Stimulated activated CD4-positive, alpha-beta T cell treated with anti-CD3 and anti-CD28 coated beads, Interleukin-15, amount 100 ng/mL, for 1 hour (primary cell): ENCODE measurements at places on chromosomes 5 and 9.
A peak's percentile ranks its signal among the peaks of the same experiment; 100 is the strongest.

DNA sequence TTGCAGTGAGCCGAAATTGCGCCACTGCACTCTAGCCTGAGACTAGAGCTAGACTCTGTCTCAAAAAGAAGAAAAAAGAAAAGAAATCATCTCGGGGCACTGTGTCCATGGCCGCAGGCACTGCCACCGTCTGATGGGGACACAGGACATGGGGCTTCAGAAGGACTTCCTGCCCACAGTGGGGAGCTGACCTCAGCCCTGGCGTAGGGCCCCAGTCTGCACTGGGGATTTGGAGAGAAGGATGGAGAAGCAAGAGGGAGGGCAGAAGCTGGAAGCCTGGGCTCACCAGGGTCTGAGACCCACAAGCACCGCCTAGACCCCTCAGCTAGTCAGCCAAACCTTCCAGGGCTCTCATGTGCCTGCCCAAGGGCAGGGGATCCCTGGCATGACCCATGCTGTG, 4.1 kb upstream of the SARDH start:
- no peak for DNase-seq

DNA sequence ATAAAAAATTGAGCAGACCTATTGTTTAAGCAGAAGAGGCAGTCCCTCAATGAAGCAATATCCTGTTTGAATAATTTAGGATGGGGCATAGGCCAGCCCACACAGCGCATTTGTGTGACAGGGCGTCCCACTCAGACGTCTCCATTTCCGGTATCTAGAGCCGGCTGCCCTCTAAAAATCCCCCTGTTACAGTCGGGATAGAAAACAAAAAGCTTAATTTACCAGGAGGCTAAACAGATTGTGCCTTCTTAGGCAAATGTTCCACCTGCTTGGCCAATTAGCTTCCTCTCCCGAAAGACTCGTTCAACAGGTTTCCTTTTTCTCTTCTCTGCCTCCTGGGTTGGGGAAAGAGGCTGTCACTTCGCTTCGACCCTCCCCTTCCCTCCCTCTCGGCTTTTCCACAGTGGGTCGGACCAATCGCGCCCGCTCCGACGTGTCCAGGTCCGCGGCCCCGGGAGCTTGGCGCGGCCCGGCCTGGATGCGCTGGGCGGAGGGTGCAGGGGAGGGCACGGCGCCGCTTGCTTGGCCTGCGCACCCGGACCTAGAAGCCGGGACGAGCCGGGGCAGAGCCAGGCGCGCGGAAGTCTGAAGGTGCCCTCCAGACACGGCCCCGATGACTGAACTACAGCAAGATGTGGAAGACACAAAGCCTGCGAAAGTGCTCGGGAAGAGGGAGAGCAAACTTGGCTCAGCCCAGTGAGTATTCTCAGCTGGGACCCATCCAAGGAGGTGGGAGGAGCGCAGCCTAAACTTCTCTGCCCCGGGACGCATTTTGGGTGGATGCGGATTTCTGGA, at the start of gene GRAMD2B:
TSS of gene GRAMD2B (plus strand) at position 416 of the 795 bp plus-strand sequence. CDS start at position 614, 198 bp downstream.
- peak; percentile 21 for DNase-seq

GRCh38 chr9:90702441-90702955, 59.9 kb upstream of the DIRAS2 start:
- no peak for DNase-seq

GRCh38 chr9:98640394-98640793, 68.3 kb downstream of the GABBR2 start:
- DNase-seq = no peak

GRCh38 chr5:141560725-141561483, 57.9 kb downstream of the DIAPH1 start:
- no peak for DNase-seq

DNA sequence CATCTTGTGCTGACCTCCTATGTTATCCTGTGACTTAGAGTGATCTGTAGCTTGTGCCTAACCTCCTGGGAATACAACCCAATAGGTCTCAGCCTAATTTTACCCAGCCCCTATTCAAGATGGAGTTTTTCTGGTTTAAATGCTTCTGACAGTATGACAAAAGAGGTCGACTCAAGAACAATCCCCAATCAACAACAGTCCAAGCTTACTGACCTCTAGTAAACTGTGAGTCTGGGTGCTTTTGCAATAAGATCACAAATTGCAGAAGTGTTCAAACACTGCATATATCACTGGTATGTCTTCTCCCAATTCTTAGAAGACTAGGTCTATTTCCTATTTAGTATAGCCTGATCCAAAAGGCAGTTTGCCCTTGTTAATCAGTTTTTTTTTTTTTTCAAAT, 323.5 kb upstream of the PTGER4 start:
- no peak for DNase-seq

GRCh38 chr5:83253720-83254119, 176.4 kb downstream of the XRCC4 start:
- no peak for DNase-seq

DNA sequence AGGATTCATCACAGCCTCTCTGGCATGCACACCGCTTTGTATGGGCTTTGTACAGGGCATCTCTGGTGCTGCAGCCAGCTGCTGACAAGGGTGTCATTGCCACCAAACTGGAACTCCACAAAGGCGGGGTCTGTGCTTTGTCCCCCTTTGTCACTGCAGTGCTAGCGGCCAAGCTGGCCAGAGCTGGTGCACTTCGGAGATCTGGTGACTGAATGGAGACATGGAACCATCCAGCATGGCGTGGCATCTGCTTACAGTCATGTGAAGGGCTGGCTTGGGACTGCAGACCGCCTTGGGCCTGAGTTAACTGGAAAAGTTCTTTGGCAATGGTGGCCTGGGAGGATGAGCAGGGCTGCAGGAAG, 18.7 kb upstream of the COL5A1 start:
- no peak for DNase-seq
